ENCODE measurements at places on chromosomes 5 and 9. TPM values are rescaled to one million over a fixed set of nuclear protein-coding genes. Genes with fewer than 3 reads are reported as not detected.

Gene F2RL1
- 1.7 TPM for total RNA-seq

Gene C5orf46
- 2.7 TPM for total RNA-seq

Gene SYK
- total RNA-seq: 5.6 TPM

Gene ZNF366
- total RNA-seq: 9.1 TPM

Gene PRR16
- 4.8 TPM for total RNA-seq

Gene LCN15
- 1.1 TPM for total RNA-seq

Gene LRRC19
- total RNA-seq: not detected

Gene KLHL3
- 48.0 TPM for total RNA-seq

Gene PRDM9
- total RNA-seq: not detected

Gene TMEM174
- not detected for total RNA-seq

Gene SRP19
- 39.6 TPM for total RNA-seq

Gene LRRC70
- total RNA-seq: 2.2 TPM

Gene NAA35
- 18.0 TPM for total RNA-seq

Gene BSPRY
- total RNA-seq: 1.6 TPM

Gene SLC6A7
- total RNA-seq: not detected

Gene TLX3
- not detected for total RNA-seq

Gene NR5A1
- not detected for total RNA-seq

Gene IL7R
- 4.2 TPM for total RNA-seq

Gene PCSK5
- 7.9 TPM for total RNA-seq

Gene N4BP3
- 1.5 TPM for total RNA-seq

Gene GCNT1
- total RNA-seq: 8.4 TPM

Gene SLC46A2
- not detected for total RNA-seq

Gene TAL2
- not detected for total RNA-seq

Gene LVRN
- 3.9 TPM for total RNA-seq

Gene HTR4
- total RNA-seq: 4.7 TPM

Gene MGAT4B
- 66.5 TPM for total RNA-seq

Gene ABO
- 1.7 TPM for total RNA-seq

Gene TMEM252
- total RNA-seq: not detected

Gene LECT2
- total RNA-seq: not detected

Gene RORB
- 3.2 TPM for total RNA-seq

Gene TCF7
- 3.3 TPM for total RNA-seq

Gene CTNNAL1
- total RNA-seq: 91.2 TPM

Gene TGFBR1
- 17.3 TPM for total RNA-seq

Gene SLU7
- total RNA-seq: 38.9 TPM

Gene BARX1
- total RNA-seq: not detected

Gene ZFP37
- total RNA-seq: 2.0 TPM

Data from left cardiac atrium (tissue), 4 donors.